ENCODE measurements at places on chromosomes 6 and 20.
A peak's percentile ranks its signal among the peaks of the same experiment; 100 is the strongest.

DNA sequence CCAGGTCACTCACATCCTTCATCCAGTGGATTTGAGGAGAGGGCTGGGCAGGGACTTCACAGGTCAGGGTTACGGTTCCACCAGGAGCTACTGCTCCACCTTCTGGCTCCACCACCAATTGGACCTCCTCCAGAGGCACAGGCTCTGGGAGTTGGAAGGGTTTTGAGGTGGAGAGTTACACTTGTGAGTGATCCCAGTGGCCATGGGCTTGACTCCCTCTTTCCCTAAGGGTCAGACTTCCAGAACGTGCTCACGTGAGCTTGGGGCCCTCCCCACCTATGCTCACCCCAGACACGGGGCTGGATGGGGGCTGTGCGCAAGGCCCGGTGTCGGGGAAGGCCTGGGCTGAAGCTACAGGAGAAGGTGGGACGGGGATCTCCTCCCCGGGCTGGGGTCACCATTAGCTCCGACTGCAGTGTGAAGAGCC lies 1.5 kb downstream of the AGER start:
- no peak for DNase-seq

GRCh38 chr6:49915035-49915434 lies 48.7 kb upstream of the CRISP1 start:
- DNase-seq = no peak

GRCh38 chr6:117558818-117559217 lies 43.5 kb downstream of the GOPC start:
- DNase-seq = no peak

GRCh38 chr6:90387383-90387775 lies 90.7 kb upstream of the BACH2 start:
- DNase-seq = no peak

GRCh38 chr6:31636698-31637596 lies 15.5 kb downstream of the BAG6 start:
- no peak for DNase-seq

DNA sequence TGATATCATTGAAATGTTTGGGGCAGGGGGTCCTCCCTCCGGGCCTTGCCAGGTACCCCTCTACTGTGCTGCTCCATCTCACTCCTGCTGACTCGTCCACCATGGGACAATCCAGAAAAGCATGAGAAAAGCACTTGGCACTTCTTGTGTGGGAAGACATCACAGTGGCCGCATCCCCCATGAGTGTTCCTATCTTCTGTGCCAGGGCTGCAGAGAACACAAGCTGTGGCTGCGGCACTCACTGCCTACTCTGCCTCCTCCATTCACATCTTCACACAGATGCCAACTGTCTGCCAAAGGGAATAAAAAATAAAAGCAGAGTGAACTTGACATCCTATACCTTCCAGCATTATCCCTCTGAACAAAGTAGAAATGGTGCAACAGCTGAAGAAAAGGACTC lies 117.4 kb upstream of the PROKR2 start:
- DNase-seq = no peak

- DNase-seq = no peak
Observed at GRCh38 chr6:132005178-132005577, 54.0 kb upstream of the CCN2 start.

- no peak for DNase-seq
Observed at GRCh38 chr6:7865781-7866180, 44.8 kb downstream of the TXNDC5 start.

DNA sequence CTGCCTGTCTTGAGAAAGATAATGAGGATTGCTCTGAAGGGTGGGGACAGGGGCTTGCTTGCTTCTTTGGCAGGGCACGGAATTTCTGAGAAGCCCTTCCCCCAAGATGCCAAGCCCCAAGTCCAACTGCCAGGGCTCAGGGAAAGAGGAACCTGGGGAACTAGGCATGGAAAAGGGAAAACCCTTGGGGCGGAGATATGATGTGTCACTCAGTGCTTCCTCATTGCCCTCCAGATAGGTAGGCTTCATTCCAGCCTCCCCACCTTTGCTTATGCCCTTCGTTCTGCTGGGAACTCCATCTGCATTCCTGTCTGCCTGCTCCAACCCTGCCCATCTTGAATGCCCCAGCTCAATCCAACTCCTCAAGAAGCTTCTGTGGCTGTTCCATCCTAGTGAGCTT lies 61.2 kb downstream of the VEGFA start:
- no peak for DNase-seq

- no peak for DNase-seq
Observed at GRCh38 chr20:31523361-31524283, 9.4 kb downstream of the HM13 start.

DNA sequence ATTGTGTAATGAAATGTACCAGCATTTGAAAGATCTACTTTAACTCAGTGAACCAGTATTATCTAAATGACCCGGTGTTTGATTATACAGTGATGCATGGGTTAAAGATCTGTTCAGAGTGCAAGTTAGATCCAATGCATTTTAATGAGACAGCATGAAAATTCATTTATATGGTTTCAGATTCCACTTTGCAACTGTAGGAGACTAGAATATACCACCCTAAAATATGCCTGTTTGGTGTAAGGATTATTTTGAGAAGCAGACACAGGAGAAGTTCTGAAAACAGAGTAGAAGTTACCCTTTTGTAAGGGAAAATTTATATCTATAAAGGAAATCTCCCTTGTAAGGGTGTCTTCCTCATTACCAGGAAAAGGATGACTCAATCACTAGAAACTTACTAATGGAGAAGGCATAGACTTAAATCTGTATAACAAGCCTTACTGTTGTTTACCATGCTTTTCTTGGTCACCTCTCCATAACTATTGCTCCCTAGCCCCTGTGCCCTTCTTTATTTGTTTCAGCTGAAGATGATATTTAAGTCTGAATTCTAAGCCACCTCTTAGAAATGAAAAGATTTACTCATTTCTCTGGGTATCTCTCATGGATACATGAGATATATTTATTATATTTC lies 105.4 kb downstream of the NCOA3 start:
- no peak for DNase-seq

- DNase-seq = no peak
Observed at GRCh38 chr6:39843305-39844020, 51.3 kb downstream of the DAAM2 start.

- DNase-seq = no peak
Observed at GRCh38 chr6:31246051-31246521, 25.8 kb downstream of the HLA-C start.

GRCh38 chr20:17679941-17680835 lies 1.9 kb downstream of the RRBP1 start:
- no peak for DNase-seq

- DNase-seq = no peak
Observed at GRCh38 chr20:41232973-41233926, 84.3 kb downstream of the ZHX3 start.

GRCh38 chr6:20186981-20187380 lies 25.3 kb downstream of the MBOAT1 start:
- no peak for DNase-seq

DNA sequence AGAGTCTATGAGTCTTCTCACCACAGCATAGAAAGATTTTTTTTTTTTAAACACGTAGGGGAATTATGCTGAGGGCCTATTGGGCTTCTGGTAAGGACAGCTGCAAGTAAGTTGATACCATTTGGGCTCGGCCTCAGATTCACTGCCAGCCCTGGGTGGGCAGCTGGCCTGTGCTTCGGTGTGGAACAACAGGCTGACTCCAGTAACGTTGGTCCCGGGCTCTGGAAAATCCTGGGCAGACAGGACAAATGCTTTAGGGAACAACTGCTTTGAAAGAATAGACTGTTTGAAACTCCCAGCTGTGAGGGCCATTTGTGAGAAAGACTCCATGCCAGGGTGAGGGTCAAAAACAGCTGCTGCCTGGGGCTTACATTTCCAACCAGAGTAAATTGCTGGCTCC lies 366.5 kb downstream of the QKI start:
- DNase-seq = no peak

DNA sequence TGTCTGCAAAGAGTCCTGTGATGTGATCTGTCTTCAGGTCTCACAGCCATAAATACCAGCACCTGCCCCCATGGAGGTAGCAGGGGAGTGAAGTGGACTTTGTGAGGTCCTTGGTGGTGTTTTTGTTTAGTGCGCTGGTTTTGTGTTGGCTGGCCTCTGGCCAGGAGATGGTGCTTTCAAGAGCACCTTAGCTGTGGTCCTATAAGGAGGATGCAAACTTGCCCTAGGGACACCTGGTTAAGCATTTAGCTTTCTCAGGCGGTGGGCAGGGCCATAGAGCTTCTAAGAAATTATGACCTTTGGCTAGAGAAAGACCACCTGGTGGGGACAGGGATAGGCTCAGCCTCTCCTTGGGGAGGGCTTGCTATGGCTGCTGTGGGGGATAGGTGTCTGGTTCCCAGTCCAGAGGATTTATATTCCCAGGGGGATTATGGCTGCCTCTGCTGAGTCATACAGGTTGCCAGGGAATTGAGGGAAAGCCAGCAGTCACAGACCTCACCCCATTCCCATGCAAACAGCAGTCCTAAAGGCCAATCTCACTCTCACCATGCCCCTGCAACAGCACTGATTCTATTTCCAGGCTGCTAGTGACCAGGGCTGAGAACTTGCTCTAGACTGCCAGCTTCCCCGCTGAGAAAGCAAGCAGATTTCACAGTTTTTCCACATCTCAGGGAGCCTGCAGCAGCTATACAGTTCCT lies 259.3 kb downstream of the TFAP2B start:
- DNase-seq = no peak

DNA sequence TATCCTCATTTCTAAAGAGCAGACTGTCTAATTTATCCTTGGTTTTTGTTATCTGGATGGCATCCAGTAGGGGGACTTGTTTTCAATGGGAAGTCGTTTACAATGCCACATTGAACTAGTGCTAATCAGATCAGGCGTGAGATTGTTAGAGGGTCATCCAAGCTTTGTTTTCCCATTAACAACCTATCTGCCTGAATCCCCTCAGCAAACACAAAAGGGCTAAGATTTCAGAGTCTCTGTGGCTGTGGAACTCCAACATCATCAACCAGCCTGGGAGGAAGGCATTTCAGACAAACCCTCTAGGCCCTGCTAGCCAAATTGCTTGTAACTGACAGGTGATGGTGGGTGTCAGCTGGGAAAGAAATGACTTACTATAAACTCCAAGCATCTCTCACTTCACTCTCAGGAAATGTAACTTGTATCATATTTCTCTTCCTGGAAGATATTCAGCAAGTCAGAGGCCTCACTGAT lies 47.7 kb downstream of the COL19A1 start:
- DNase-seq = no peak

DNA sequence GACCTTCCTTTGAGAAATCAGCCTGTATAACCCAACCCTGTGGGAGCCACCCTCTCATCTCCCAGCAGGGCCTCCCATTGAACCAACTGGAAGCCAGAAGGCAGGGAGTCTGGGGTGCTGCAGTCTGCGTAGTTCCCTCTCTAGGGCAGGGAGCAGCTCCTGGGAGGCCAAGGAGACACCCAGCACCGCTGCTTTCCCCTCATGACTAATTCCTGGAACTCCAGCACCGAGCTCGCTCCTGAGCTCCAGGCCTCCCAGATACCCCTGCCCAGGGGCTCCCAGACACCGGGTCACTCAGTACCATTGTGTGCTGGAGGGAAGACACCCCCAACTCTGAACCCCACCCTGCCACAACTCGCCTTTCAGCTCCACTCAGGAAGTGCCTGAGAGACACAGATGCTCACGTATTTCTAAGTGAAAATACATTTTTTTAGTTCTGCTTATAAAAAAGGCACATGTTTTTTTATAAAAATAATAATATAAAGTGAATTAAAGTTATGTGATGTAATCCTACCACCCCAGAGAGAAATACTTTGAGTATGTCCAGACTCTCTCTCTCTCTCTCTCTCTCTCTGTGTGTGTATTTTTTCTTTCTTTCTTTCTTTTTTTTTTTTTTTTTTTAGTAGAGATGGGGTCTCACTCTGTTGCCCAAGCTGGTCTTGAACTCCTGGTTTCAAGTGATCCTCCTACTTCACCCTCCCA lies 17.5 kb downstream of the PIM1 start:
- DNase-seq = no peak

GRCh38 chr20:497979-498378 lies 35.6 kb upstream of the TBC1D20 start:
- no peak for DNase-seq

GRCh38 chr6:27066802-27067201 lies 180.7 kb upstream of the PRSS16 start:
- no peak for DNase-seq

GRCh38 chr6:155126727-155127439 lies 131.8 kb downstream of the TIAM2 start:
- DNase-seq = peak; percentile 17

- no peak for DNase-seq
Observed at GRCh38 chr6:57303931-57304681, 13.3 kb upstream of the PRIM2 start.

DNA sequence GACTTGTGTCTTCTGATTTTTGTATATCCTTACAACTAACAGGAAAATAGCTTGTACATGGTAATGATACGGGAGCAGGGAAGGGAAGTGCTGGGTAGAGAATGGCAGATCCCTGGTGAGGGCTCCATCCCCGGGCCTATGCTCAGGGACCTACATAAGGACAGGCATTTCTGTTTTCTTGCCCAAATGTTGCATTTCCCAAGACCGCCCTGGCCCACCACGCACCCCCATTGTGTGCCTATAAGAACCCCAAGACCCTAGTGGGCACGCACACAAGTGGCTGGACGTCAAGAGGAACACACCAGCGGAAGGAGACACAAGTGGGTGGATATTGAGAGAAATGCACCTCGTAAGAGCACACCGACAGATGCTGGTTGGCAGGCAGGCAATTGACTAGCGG lies 616.3 kb upstream of the MAN1A1 start:
- DNase-seq = no peak

- no peak for DNase-seq
Observed at GRCh38 chr20:40008177-40008576, 680.9 kb downstream of the MAFB start.

DNA sequence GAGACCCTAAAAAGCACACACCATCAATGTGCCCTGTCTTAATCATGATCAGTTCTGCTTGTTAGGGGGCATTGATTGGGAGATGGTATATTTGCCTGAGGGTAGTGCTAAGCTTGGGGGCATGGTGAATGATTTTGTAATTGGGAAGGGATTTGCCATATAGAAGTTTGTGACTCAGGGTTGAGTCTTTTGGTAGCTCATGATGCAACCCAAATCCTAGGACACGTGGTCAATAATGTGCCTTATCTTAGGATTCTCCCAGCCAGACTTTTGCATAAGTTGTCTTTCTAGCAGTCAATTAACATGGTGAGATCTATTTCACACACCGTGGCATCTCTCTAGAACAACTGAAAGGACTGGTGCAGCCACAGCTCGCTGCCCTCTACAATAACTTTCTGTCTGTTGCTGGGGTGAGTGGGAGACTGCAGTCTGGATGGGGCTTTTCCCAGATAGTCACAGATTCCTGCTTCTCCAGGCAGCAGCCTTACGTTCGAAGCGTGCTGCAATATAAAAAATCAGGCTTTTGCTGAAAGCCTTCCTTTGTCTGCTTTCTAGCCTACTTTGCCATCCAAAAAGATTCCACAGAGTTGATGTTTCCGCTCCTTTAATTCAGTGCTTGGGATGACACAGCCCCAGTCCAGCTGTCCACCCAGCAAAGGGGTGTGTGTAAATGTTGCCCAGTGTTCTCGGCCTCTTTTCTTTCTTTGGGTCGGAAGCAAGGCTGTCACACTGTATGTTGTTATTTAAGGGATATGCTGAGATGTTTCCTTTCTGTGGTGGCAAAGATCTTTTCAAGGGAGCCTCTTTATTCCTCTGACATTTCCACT lies 58.9 kb downstream of the ID4 start:
- no peak for DNase-seq

GRCh38 chr6:10410207-10411050 lies 4.4 kb downstream of the TFAP2A start:
- DNase-seq = no peak

GRCh38 chr6:56480246-56480645 lies 162.4 kb downstream of the DST start:
- no peak for DNase-seq

Measured in activated CD4-positive, alpha-beta T cell treated with anti-CD3 and anti-CD28 coated beads, Interleukin-2, amount 50 U/mL, for 4 hours (primary cell).